GM20000 (cell line): ENCODE measurements at places on chromosomes 12 and 14.

GRCh38 chr12:124445121-124445718, 122.2 kb downstream of the NCOR2 start:
- DNase-seq, result no peak

- DNase-seq, result no peak
These were observed 158.5 kb downstream of the NELL2 start for GRCh38 chr12:44717612-44718011.

DNA sequence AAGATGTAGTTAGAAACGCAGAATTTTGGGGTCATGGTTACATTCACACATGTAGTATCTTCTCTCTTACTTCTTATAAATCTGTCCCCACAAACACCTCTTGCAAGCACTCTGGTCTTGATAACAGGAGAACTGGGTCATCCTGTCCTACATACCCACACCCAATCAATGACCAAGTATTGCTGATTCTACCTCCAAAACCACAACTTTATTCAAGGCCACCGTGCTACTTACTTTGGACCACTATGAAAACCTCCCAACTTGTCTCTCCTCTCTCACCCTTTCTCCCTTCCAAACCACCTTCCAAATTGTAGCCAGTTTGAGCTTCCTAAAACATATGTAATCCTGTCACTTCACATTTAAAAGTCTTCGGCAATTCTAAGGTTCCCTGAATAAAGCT, 5.4 kb downstream of the SERPINA11 start:
- DNase-seq, result no peak

DNA sequence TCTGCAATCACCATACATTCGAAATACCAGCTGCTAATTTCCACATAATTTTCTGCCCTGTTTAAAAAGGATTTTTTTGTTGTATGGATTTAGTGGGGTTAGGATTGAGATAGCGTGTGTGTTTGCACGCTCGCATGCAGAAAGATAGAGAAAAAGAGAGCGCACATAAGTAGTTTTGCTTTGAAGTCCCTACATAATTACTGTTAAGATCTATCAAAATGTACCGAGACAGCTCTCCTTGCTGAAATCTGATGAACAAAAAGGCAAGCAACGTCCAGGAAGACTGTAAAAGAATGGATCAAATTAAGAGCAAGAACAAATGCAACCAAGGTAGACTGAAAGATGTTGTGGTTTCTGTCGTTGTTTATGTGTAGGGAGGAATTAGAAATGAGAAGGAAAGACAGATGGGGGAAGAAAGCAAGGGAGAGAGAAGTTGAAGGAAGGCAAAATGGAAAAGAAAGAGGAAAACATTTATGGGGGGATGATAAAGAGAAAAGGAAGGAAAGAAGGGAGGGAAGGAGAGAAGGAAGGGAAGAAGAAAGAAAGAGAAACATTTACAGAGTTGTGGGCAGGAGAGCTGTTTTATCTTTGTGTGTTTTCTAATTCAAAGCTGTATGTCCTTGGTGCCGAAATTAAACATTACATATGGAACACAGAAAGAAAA, 522.3 kb downstream of the MED13L start:
- DNase-seq, result no peak

DNA sequence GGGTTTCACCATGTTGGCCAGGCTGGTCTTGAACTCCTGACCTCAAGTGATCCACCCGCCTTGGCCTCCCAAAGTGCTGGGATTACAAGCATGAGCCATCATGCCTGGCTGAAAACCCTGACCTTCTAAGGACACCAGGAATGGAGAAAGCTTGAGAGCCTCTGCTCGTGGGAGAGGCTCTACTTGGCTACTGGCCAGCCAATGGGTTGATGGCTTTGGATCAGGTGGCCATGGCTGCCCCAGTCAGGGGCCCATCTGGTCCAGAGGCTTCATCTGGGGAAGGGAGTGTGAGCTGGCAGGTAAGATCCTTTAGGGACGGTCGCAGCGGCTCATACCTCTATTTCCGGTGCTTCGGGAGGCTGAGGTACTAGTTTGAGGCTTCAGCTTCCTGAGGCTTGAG, 42.5 kb upstream of the PPP1CC start:
- DNase-seq, result no peak

DNA sequence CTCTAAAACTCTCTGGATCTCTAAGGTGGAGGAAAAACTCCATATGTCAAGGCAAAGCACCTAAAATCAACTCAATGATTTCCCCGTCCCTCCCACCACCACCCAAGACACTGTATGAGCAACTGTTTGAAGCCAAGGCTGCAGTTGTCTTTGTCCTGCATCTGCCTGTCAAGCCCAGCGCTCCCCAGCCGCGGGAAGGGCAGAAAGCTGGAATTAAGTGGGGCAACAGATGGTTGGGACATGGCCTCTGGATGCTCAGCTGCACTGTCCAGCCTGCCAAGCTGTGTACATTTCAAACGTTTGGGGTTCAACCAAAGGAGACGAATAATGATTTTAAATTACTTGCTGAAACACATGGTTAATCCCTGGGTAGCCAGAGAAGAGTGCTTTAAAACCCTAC, 42.2 kb upstream of the PTGR2 start:
- DNase-seq, result no peak

- no peak for DNase-seq
These were observed 83.8 kb downstream of the SRGAP1 start for GRCh38 chr12:63928305-63928704.

GRCh38 chr12:71166280-71166679, 8.5 kb upstream of the TSPAN8 start:
- DNase-seq, result no peak
